ENCODE measurements at places on chromosomes 1 and 21.

- no peak for DNase-seq
Observed at GRCh38 chr1:202365092-202365815, 16.8 kb downstream of the PPP1R12B start.

DNA sequence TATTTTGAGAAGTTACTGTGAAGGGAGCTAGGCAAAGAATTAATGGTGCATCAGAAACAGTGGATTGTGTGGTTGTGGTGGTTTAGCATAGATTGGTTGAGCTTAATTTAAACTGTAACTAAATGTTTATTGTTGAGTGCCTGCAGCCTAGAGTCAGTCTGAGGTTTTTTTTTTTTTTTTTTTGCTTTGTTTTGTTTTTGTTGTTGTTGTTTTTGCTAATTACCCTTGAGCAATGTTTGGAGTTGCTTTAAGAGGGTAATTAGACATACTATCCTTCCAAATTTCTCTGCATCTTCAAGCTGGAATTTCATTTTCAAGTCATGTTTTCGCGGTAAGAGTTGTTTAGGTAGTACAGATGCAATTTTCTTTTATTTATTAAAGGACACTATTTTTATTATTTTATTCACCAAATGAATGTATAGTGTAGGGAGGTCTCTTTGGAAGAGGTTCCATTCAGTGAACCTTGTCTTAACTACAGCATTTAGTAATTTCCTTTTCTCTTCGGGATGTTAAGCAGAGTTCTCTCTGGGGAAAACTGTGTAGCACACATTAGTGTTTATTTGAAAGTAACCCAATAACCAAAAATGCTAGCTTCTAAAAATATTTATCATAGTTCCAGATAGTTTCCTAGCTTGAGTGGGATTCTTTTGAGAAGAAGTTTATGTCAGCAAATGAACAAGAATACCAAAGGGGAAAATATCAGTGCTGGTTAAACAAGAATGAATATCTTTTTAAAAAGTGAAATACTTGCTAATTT is 82.3 kb downstream of the CLIC4 start:
- DNase-seq, result no peak

GRCh38 chr1:232168508-232168907 is 461.4 kb downstream of the SIPA1L2 start:
- no peak for DNase-seq

DNA sequence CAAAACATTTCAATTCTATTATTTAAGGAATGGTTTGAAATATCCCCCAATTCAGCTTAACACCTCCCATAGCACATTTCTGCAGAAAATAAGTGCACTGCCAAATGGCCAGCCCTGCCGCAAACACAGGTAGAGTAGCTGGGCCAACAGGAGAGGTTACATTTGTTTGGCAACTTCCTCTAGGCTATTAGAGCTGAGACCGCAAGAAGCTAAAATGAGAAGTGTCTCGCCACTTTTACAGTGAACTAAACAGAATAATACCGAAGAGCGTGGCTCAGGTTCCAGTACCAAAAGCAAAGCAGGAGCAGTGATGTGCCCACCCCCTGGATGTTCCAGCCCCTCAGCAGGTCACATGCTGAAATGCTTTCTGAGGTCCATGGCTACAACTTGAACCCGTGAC is 154.5 kb upstream of the PKN2 start:
- DNase-seq, result no peak

- DNase-seq, result peak; percentile 60
Observed at GRCh38 chr1:109891930-109892329, 18.7 kb upstream of the CSF1 start.

DNA sequence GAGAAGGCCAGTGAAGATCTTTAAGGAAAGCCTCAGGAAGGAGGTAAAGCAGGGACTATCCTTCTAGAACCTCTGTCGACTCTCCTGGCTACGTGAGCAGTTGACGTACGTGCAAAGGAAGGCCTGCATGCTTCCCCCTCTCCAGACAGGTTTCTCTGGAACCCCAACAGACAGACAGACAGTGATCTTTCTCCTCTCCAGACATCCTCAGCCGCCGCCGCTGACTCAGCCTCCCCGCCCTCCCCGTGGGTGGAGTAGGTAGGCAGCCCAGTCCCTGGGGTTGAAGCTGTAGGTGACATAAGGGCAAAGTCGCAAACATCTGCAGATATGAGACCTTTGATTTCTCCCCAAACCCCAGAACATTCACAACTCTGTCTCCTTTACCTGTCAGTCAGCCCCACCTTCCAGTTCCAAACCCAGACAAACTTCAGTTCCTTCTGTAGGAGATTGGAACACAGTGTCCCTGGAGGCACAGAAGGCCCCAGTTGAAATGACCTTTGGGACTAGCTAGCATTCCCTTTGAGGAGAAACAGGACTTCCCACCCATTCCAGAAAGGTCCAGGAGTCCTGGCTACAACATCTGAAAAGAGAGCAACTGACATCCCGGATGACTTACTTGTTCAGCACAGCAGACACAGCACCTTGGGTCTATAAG is 146.0 kb upstream of the JUN start:
- DNase-seq, result no peak

DNA sequence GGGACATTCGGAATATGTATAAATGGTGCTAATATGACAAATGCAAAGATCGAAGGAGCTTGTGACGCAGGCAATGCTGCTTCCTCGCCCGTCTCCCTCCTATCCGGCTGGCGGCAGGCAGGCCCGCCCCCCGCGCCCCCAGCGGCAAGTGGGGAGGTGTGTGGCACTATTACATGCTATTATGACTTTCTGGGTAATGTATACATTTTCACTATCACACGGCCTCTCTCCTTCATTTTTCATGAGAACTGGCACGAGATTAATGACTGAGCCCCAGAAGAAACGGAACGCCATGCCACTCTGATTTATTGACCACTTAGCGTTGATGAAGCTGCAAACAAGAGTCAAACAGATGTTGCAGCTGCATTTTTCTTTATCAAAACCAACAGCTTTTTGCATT is 138.9 kb upstream of the VAMP3 start:
- no peak for DNase-seq

DNA sequence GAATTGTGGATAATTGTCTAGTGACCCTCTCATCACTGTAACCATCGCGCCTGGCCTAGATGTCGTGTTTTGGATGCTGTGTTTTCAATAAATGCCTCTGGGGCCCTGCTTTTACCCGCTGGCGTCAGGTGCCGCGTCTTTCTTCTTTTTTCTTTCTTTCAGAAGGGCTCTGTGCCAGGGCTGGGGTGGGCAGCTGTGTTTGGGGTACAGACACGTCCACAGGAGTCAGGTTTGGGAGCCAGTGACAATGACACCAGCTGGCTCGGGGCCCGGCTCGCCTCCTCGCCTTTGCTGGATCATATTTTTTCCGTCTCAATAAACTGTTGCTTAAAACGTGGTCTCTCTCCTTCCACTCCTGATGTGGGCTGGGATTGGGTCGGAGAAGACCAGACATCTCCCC is 16.1 kb downstream of the TMEM201 start:
- no peak for DNase-seq

GRCh38 chr1:221793439-221794078 is 51.7 kb upstream of the DUSP10 start:
- peak; percentile 33 for DNase-seq

GRCh38 chr1:26785611-26786436 is 1.9 kb upstream of the PIGV start:
- DNase-seq, result peak; percentile 39

DNA sequence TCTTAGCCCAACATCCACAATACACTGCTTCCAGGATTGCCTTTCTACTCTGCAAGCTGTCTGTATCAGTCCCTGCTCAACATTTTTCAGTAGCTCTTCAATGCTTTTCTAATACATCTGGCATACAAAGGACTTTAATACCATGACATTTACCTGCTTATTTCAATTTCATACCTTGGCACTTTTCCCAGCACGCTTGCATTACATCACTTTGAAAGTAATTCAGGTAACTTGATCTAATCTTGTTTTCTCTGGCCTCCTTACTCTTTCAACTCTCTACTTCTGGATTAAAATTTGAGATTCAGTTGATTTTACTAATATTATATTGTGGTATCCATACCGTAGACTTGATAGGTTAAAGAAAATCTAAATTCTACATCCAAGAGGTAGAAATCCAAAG is 103.0 kb downstream of the PTGS2 start:
- DNase-seq, result peak; percentile 37

GRCh38 chr1:237891979-237892378 is 1.3 kb upstream of the ZP4 start:
- DNase-seq, result no peak

DNA sequence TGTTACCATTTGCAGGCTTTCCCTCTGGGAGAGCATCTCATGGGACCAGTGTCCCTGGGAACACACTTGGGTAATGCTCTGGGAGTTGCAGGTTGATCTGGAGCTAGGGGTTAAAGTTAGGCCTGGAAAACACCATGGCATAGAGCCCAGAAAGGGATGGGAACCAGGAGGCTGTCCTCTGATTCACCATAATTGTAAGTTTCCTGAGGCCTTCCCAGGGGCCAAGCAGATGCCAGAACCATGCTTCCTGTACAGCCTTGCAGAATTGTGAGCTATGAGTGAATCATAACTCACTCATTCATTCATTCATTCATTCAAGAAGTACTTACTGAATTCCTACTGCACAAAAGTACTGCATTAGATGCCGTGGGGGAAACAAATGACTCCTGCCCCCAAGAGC is 50.0 kb downstream of the LACTBL1 start:
- DNase-seq, result no peak

DNA sequence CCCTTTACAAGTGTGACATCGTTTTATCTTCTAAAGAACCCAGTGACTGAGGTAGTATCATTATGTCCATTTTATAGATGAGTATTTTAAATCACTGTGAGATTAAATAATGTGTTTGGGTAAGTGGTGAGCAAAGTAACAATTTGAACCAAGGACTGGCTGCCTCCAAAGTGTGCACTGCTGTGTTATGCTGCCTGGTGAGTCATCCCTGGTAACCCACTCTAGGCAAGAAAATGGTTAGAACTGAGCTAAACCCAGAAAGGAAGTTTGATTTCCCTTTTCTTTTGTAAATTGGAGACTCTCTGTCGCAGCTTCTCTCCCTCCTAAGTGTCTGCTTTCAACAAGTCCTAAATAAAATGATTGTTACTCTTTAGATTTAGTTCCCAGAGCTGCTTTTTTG is 342.8 kb upstream of the KAZN start:
- DNase-seq, result no peak

GRCh38 chr21:41605178-41605933 is 97.4 kb upstream of the TMPRSS2 start:
- peak; percentile 33 for DNase-seq

DNA sequence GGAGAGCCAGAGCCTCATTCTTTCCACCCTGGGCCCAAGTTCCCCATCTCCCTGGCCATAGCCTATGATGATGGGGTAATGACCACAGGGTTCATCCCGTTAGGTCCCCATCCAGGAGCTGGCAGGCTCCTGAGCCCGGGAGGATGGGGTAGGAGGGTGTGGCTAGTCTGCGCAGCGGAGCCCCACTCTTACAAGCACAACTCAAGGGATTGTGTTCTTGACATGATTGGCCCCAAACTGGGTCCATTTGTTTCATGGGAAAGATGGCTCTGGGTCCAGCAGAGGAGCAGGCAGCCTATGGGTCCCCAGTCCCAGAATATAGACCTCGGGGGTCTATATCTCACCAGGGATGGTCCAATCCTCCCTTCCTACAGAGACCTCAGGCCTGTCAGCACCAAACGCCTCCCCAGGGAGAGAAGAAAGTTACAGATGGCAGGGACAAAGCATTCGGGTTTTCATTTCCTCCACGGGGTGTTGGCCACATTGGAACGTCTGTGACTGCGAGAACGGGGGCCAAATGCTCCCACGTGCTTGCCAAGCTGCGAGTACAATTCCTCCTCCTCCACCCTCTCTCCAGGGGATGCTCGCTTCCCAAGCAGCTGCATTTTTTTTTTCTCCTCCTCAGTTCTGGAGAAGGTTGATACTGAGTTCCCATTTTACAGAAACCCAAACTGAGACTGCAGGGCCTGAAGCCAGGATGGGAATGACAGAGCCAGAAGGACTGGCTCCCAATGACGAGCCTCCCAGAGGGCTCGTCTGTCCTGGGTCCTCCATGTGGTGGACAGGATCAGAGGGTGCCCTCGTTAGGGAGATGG is 71.0 kb downstream of the DHRS3 start:
- DNase-seq, result no peak

GRCh38 chr1:46583494-46583893 is 20.6 kb downstream of the MKNK1 start:
- DNase-seq, result no peak

- DNase-seq, result no peak
Observed at GRCh38 chr1:242455052-242455361, 69.5 kb downstream of the PLD5 start.

GRCh38 chr1:53982763-53983104 is 35.3 kb downstream of the LDLRAD1 start:
- DNase-seq, result no peak

- DNase-seq, result no peak
Observed at GRCh38 chr1:167763525-167764220, 41.9 kb downstream of the MPZL1 start.

DNA sequence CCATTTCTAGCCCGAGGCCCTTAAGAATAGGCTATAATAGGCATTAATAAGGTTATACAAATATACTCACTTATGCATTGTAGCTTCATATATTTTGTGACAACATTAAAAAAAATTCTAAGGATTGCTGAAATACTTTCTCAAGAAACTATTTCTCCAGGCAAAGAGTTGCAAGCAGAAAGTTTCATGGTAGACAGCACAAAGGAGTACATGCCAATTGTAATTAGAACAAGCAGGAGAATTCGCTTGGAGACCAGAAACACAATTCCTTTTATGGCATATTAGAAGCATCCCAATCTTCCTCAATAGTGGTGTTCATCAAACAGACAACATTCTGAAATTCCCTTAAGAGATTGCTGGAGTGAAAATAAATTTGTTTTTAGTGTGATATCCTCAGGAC is 122.8 kb downstream of the CRB1 start:
- DNase-seq, result no peak

DNA sequence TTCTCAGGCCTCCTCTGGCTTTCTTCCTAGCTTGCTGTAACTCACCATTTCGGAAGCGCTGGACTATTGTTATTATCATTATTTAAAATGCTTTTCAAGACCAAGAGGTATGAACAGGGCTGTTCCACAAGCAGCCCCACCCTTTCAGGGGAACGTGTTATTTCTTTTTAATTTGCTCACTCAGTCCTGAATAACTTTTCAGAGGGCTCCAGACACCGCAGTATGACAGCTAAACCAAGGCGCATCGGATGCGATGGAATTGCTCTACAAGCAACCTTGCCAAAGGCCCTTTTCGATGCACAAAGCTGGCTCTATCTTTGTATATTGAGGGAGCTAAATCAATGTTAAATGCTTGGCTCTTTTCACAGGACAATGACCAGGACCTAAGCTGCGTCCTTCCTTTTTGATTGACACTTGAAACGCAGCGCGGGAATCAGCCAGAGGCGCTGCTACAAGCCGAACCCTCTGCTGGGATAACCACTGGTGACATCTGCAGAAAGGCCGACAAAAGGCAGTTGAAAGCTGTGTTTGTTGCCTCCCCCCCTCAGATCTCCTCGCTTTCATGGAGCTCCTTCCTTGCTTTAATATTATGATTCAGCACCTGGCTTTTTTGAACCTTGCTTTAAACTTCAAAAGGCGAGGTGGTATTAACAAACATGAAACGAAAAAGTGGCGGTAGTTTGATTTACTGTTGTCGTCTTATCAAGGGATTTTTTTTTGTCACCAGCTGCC is 204.7 kb upstream of the PROX1 start:
- no peak for DNase-seq

DNA sequence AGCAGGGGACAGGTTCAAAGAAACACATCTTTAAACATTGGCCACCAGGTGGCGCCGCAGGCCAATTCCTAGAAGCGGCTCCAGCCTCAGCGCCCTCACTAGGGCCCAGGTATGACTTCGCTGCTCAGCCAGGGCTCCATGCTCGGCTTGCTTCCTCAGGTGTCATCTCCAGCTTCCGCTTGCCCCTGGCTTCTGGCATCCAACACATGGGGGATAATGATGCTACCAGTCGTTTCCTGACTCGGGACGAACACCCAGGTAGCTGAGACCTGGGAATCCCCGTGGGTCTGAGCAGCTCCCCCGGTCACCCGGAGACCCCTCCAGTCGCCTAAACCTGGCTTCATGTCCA is 8.5 kb upstream of the MEX3A start:
- DNase-seq, result peak; percentile 95
